CD4-positive, alpha-beta T cell treated with Interferon alpha-2 for 1 hour (primary cell): ENCODE measurements at places on chromosomes 2 and 18.

DNA sequence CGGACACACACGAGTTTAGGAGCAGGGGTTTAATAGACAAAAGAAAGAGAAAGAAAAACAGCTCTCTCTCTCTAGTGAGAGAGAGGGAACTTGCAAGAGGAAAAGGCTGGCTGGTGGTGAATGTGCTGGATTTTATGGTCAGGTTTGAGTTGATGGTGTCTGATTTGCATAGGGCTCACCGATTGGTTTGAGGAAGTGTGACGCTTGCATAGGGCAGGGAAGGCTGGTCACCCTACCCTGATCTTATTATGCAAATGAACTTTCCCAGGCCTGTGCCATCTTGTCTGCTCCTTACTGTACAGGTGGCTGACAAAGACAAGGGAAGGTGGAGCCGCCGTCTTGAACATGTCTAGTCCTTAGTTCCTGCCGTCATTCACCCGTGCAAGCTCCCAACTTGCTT lies 408.9 kb downstream of the RIT2 start:
- DNase-seq: no peak

GRCh38 chr18:10863026-10863425 lies 286.3 kb downstream of the PIEZO2 start:
- DNase-seq: no peak

- no peak for DNase-seq
Measured at GRCh38 chr2:77920838-77921366, 398.7 kb upstream of the LRRTM4 start.

- no peak for DNase-seq
Measured at GRCh38 chr2:220904015-220904414, 668.1 kb downstream of the EPHA4 start.

DNA sequence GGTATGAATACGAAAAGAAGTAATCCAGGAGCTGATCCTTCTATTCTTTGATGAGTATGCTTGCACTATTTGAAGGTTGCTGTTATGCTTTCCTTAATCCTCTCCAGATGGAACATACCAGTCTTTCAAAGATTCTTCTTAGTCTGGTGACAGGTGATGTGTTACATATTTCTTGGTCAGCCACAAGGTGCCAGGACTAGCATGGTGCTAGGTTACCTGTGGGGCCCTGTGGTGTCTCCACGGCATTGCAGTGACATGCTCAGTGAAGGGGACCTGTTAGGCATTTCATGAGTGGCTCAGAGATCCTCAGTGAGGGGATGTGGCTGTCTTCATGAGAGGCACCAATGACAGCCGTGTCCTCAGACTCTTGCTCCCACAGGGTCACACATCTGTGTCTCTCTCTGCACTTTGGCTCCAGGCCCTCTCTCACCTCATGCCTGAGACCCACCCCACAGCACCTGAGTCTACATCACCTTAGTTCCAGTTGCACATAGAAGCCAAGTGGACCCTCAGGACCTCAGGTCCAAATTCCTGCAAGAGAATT lies 13.1 kb upstream of the RAB31 start:
- no peak for DNase-seq

- DNase-seq: no peak
Measured at GRCh38 chr2:64754570-64754969, 100.9 kb upstream of the SERTAD2 start.

DNA sequence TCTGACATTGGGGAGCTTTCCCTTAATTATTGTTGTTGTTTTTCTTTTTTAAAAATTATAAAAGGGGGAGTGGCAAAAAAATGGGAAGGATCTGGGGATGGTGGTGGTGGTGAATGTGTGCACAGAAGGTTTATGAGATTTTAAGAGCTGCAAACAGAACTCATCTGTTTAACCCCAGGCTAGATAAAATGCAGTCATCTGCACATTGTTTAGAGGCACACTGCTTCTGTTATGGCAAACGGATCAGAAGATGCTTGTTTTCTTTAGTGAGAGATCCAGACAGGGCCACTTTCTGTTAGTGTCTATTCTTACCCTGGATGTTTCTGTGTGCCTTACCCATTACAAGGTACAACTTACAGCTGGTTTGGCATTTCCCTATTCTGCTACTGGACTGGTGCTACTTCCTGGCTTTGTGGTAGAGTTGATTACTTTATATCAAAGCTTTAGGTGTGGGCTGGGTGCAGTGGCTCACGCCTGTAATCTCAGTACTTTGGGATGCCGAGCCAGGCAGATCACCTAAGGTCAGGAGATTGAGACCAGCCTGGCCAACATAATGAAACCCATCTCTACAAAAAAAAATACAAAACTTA lies 68.2 kb upstream of the NRP2 start:
- no peak for DNase-seq

GRCh38 chr2:236464140-236464539 lies 105.5 kb upstream of the ACKR3 start:
- DNase-seq: no peak

DNA sequence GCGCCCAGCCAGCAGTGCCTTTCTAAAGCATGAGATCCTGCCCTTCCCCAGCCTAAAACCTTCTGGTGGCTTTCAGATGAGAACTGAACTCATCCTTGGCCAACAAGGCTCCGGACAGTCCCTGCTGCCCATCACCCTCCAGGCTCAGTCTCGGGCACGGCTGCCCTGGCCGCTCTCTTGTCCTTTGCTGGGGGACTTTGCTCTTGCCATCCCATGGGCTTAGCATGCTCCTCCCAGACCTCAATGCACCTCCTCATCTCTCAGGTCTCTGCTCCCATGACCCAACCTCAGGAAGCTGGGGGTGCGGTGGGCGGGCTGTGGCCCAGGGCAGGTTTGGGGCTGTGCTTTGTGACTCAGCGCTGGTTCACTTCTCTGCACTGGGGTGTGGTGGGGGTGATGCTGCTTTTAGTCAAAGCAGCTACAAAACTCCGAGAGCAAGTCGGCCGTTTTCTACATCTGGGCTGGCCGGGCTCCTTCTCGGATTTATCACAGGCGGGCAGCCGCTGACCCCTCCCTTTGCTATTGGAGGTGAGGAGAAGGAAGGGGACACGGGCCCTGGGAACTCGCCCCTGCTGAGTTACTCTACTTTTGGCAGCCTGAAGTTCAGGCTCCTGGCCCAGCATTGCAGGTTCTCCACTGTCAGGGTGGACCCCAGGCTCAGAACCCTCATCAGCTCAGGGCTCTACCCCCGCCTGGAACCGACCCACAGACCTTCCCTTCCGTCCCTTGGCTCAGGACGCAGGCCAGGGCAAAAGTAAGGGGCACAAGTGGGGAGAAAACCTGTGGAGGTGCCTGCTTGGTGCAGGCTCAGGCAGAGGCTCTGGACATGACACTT lies 90.6 kb upstream of the TAF1B start:
- peak; percentile 63 for DNase-seq

DNA sequence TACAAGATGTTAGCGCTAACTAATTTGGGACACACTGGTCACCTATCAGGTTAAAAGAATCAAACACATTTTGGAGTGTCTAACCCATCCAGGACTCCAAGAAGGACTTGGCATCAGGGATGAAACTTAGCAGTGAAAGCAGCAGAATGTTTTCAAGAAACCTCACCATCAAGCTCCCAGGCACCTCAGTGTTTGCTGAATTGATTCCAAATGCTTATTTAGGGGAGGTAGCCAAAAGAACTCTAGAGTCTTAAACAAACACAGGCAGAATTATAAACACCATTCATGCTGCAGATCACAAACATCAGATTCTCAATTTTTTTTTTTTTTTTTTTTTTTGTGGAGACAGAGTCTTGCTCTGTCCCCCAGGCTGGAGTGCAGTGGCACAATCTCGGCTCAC lies 122.8 kb upstream of the UXS1 start:
- no peak for DNase-seq

DNA sequence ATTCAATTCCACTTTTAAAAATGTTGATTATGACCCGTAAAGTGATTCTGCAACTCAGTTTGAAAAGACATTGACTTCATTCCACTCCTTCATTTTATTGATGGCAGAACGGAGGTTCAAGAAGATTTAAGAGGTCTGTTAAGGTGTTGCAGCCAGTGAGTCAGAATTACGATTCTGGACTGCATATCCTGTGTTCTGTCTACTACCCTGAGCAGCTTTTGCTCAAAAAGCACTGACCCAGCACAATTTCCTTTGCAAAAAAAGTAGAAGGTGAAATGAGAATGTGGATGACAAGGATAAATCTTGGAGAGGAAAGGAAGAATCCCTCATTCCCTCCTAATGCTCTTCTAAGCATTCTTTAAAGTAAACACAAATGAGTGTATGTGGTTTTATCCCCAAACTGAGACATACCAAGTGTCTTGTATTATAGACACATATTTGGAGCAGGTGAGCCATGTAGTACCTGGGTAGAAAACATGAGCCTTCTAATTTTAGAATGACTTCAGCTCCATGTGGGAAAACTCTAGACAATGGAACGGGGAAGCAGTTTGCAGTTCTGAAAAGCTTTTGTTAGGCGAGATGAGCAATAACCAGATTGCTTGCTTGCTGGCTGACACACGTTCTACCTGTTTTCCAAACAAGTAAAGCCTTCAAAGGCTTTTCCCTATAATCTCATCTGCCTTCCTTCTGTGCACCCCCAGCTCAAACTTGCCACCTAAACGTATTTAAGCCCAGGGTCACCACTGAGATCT lies 44.7 kb downstream of the TGFA start:
- no peak for DNase-seq

GRCh38 chr2:185208261-185208660 lies 530.3 kb upstream of the FSIP2 start:
- no peak for DNase-seq

DNA sequence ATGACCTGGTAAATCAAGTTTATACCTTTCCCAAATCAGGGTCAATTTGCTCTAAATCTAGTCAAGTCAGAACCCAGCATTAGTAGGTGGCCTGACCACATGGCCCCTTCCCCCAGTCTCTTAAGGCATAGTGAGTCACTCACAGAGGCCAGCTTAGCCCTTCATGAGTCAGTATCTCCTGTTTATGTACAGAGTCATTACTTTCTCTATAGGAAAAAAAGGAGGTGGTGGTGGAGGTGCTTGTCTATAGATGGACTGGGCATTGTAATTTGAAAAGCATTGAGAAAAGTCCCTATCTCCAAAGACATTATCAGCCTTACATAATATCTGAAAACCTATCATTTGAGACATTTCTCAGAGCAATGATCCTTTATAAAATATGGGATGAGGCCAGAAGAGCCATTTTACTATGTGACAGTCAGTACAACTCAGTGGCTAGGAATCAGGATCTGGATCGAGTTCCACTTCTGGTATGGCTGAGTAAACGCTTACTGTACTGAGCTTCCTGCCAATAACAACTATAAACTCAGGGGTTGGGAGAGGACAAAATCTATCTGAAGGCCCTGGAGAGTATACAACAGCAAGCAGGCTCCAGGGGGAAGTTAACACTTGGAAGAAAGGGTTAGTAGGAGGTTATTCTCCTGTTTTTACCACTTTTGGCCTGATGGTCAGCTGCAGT lies 22.5 kb upstream of the SIGLEC15 start:
- DNase-seq: no peak

DNA sequence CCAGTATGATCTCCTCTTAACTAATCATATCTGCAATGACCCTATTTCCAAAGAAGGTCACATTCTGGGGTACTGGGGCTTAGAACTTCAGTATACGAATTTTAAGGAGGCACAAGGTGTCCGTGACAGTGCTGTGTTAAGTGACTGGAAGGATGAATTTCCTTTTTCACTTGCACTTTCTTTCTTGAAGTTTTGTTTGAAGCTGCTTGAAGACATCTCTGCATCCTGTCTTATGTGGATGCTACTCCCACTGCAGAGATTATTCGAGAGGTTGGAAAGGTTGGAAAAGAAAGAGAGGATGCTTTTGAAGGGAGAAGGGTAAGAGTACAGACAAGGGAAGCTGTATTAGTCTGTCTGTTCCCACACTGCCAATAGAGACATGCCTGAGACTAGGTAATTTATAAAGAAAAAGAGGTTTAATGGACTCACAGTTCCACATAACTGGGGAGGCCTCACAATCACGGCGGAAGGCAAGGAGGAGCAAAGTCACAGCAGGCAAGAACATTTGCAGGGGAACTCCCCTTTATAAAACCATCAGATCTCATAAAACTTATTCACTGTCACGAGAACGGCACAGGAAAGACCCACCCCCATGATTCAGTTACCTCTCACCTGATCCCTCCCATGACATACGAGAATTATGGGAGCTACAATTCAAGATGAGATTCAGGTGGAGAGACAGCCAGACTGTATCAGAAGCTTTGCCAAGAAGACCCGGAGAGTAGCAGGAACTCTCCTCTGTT lies 3.6 kb upstream of the RNF144A start:
- DNase-seq: peak; percentile 61

- no peak for DNase-seq
Measured at GRCh38 chr18:46051731-46052461, 20.2 kb downstream of the PSTPIP2 start.

DNA sequence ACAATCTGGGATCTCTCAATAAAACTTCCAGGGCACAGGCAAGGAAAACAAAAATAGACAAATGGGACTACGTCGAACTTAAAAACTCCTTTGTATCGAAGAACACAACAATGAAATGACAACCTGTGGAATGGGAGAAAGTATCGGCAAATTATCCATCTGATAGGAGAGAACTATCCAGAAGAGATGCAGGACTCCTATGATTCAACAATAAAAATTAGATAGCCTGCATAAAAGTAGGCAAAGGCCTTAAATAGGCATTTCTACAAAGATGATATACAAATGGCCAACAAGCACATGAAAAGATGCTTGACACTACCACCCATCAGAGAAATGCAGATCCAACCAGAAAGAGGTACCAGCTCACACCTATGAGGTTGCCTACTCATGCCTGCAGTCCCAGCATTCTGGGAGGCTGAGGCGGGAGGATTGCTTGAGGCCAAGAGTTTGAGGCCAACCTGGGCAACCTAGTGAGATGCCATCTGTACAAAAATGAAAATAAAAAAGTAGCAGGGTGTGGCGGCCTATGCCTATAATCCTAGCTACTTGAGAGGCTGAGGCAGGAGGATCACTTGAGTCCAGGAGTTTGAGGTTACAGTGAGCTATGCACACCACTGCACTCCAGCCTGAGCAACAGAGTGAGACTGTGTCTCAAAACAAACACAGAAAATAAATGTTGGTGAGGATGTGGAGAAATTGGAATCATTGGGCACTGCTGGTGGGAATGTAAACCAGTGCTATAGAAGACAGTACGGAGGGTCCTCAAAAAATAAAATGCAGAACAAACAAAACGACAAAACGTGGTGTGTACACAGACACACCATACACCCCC lies 21.6 kb downstream of the TWIST2 start:
- no peak for DNase-seq

DNA sequence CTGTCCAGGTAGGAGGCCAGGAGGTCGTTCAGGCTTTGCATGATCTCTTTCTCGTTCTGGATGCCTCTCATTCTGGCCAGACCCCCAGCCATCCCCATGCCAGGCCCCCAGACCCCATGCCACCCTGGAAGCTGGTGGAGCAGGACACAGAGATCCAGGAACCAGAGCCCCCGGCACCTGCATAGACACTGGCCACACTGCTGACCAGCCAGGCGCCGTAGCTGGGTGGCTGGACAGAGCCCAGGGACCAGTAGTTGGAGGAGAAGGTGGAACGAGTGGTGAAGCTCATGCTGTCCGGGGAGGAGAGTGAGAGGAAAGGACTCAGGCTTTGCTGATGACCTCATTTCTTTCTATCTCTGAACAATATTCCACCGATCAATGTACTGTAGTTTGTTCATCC lies 35.5 kb downstream of the SLC4A5 start:
- no peak for DNase-seq

DNA sequence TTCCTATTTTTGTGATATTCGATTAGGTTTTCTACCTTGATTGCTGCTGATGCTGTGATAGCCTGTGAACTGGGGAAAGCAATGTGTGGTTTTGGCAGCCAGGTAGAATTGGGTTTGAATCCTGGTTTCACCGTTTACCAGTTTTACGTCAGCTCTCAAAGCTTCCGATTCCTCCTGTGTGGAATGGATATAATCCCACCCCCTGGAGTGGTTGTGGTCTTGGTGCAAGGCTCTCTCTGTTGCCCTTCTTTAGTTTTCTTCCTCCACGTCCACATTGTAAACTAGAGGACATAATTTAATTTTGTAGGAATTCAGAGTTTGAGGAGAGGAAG lies 45.0 kb downstream of the PHLPP1 start:
- no peak for DNase-seq
